ENCODE measurements at places on chromosomes 2 and 18. TPM values are rescaled to one million over a fixed set of nuclear protein-coding genes. Genes with fewer than 3 reads are reported as not detected.
A peak's percentile ranks its signal among the peaks of the same experiment; 100 is the strongest.

The IL36A gene
- total RNA-seq, result not detected

The ABCG8 gene
- total RNA-seq, result not detected

The KCNG2 gene
- total RNA-seq, result not detected

The UGT1A9 gene
- total RNA-seq, result not detected

The FBXO15 gene
- 0.79 TPM for total RNA-seq

The IL1A gene
- total RNA-seq, result not detected

The ANKRD30B gene
- 0.12 TPM for total RNA-seq

DNA sequence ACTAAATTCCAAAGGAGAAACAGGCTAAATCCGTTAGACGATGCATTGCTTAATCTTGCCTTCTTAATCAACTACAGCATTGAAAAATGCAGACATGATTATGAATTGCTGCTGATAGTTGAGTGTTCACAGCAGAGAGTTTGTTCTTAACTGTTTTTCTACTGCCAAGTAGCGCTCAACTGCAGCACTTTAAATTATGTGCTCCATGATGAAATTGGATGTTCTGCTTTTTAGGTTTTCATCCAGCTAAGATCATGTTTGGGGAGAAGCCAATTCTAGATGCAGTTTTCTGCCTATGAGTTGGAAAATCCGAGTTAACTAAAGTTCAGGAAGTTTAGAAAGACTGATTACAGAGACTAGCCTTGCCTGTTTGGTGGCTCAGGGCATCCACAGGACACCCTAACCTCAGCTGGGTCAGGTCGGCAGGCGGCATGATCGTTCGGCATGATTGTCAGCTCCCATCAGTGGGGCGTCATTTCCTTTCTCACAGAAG lies 119.4 kb upstream of the PIEZO2 start:
- H3K4me3 ChIP-seq, result no peak overlapping the region
- H3K4me1 ChIP-seq, result no peaks in the 10 kb centered on the region
- no peaks in the 10 kb centered on the region for H3K27me3 ChIP-seq
- DNase-seq, result no peak

- no peaks in the 10 kb centered on the region for H3K4me1 ChIP-seq
- no peak for DNase-seq
- no peak overlapping the region for H3K27ac ChIP-seq
- H3K36me3 ChIP-seq, result no peaks in the 10 kb centered on the region
- H3K27me3 ChIP-seq, result no peaks in the 10 kb centered on the region
Measured at GRCh38 chr18:46001074-46001473, 33.9 kb upstream of the EPG5 start.

- H3K27ac ChIP-seq, result no peak overlapping the region
- H3K4me3 ChIP-seq, result no peak overlapping the region
- H3K27me3 ChIP-seq, result no peaks in the 10 kb centered on the region
- DNase-seq, result no peak
- no peaks in the 10 kb centered on the region for H3K36me3 ChIP-seq
- peaks cover 7% of the 10 kb centered on the region for H3K4me1 ChIP-seq
Measured at GRCh38 chr2:240329778-240330177, 105.7 kb upstream of the GPC1 start.

DNA sequence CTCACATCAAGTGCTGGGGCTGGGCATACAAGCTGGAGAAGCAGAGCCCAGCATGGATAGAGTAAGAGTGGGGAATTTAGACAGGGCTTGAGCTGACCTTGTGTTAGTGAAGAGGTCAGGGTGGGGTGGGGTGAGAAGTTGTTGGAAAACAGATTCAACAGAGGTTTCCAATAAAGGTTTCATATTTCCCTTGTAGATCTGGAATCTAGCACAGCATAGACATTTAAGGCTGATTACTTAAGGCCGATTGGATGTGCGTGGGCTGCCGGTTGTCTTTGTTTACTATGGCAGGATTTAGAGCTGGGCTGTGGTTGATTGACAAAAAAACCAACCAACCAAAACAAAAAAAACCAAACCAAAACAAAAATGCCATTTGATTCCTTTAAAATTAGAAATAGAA lies 114.9 kb upstream of the SEC11C start:
- H3K36me3 ChIP-seq, result no peaks in the 10 kb centered on the region
- no peak for DNase-seq
- H3K4me3 ChIP-seq, result no peak overlapping the region
- no peak overlapping the region for H3K27ac ChIP-seq
- no peaks in the 10 kb centered on the region for H3K27me3 ChIP-seq
- H3K4me1 ChIP-seq, result no peaks in the 10 kb centered on the region

DNA sequence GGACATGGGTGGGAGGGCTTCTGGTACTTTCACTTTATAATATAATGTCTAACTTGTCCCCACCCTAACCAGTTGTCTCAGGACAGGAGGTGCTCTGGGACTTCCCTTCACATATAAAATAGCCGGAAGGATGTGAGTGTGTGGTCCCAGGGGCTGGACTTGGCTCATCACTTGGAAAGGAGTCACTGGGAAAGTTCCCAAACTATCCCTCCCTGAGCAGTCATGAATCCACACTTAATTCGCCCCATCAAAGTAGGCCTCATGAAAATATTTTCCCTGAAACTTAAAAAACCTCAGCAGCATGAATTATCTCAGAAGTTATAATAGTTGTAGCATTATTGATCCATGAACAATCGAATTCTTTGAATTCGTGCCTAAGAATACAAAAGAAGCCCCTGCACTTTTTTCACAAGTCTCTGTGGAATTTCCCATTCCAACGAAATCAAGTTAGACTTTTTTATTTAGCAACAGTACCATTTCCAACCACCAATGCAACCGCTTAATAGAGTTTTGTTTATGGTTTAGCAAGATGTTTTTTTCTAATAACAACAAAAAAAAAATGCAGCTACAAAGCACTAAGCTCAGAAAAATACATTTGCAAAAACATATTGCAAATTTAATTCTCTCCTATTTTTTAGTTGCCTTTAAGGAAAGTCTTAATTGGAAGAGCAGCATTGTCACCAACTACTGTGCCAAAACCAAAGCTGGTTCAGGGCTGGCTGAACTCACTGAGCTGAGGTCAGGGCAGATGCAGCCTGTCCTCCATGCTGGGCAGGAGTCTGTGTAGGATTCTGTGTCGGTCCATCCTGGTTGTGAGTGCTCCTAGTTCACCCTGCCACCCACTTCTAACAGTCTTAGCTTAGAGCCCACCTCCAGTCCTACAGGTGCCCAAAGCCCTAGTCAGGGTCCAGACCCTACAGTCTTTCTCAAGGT lies 68.8 kb upstream of the SPTBN1 start:
- H3K36me3 ChIP-seq, result no peaks in the 10 kb centered on the region
- H3K4me3 ChIP-seq, result no peak overlapping the region
- H3K4me1 ChIP-seq, result no peaks in the 10 kb centered on the region
- DNase-seq, result no peak
- no peaks in the 10 kb centered on the region for H3K27me3 ChIP-seq

GRCh38 chr18:44325903-44326635 lies 354.6 kb upstream of the SETBP1 start:
- H3K27ac ChIP-seq, result no peak overlapping the region
- H3K36me3 ChIP-seq, result no peaks in the 10 kb centered on the region
- DNase-seq, result no peak
- no peak overlapping the region for H3K4me3 ChIP-seq

GRCh38 chr2:177270531-177270930 lies 6.0 kb upstream of the NFE2L2 start:
- no peak overlapping the region for H3K4me3 ChIP-seq
- no peak for DNase-seq
- peaks cover 13% of the 10 kb centered on the region for H3K4me1 ChIP-seq
- H3K27me3 ChIP-seq, result no peaks in the 10 kb centered on the region
- no peak overlapping the region for H3K27ac ChIP-seq

DNA sequence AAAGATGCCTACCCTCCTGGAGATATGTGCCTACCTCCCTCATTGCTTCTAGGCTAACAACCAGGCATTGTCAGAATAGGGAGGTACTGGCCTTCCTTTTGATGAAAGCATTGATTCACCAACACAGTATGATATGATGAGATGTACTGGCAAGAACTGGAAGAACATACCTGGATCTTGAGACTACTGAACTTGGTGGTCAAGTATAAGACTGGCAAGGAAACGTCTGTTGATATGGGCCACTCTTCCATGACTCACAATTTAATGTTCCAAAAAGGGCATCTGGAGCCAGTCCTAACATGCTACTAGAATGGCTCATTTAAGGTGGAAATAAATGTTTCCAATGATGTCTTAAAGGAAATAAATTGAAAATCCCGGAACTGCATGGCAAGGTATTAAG lies 18.1 kb downstream of the DTNB start:
- DNase-seq, result no peak
- H3K36me3 ChIP-seq, result no peaks in the 10 kb centered on the region
- H3K4me3 ChIP-seq, result no peak overlapping the region
- peaks cover 5% of the 10 kb centered on the region for H3K4me1 ChIP-seq

- H3K4me3 ChIP-seq, result no peak overlapping the region
- H3K4me1 ChIP-seq, result no peaks in the 10 kb centered on the region
- no peak overlapping the region for H3K27ac ChIP-seq
Measured at GRCh38 chr18:24923138-24923537, 428.8 kb downstream of the ZNF521 start.

DNA sequence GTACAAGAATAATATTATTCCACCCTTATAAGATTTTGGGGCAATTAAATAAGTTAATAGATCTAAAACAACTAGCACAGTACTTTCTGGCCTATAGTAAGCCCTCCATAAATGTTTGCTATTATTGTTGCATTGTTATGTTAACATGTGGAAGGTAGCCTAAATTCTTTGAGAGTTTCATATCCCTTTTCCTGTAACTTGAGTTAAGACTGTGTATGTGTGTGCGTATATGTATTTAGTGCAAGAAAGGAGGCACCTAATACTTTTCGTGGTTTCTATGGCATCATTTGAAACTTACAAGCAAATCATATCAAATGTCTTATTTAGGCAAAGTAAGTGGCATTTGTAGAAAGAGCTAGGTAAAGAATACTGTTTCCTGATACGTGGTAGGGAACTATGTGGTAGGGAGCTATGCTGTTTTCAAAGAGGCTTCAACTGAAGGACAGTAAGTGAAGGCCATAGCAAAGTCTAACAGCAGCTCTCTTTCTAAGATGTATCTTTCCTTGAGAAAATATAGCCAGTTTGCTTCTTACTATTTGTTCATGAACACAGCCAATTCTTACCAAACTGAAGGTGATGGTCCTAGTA lies 36.8 kb upstream of the C2orf74 start:
- H3K4me1 ChIP-seq, result no peaks in the 10 kb centered on the region
- no peaks in the 10 kb centered on the region for H3K36me3 ChIP-seq
- H3K27ac ChIP-seq, result no peak overlapping the region
- no peak for DNase-seq
- no peak overlapping the region for H3K4me3 ChIP-seq

DNA sequence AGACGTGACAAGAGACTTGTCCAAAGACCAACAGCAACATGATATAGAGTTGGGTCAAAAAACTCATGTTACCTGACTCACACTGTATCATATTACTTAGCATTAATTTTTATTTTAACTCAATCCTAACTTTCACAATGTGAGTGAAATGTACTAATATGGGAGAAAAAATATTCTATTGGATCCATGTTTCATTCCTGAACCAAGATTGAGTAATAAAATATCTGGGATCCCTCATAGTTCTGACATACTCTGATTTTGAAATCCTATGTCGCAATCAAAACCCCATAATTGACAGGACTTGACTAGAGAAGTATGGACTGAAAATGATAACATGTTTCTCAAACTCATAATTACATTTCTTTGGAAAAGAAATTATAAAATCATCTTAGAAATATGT lies 190.4 kb downstream of the RIT2 start:
- DNase-seq, result no peak
- no peaks in the 10 kb centered on the region for H3K27me3 ChIP-seq
- no peaks in the 10 kb centered on the region for H3K36me3 ChIP-seq
- H3K4me3 ChIP-seq, result no peak overlapping the region
- H3K4me1 ChIP-seq, result no peaks in the 10 kb centered on the region

GRCh38 chr2:69594341-69594740 lies 49.2 kb downstream of the AAK1 start:
- no peak overlapping the region for H3K4me3 ChIP-seq
- H3K27ac ChIP-seq, result no peak overlapping the region
- H3K4me1 ChIP-seq, result no peaks in the 10 kb centered on the region
- DNase-seq, result no peak

- DNase-seq, result no peak
- no peak overlapping the region for H3K27ac ChIP-seq
- H3K4me3 ChIP-seq, result no peak overlapping the region
- no peaks in the 10 kb centered on the region for H3K36me3 ChIP-seq
Measured at GRCh38 chr2:147663153-147663961, 181.5 kb upstream of the ACVR2A start.

- H3K36me3 ChIP-seq, result no peaks in the 10 kb centered on the region
- H3K27me3 ChIP-seq, result no peaks in the 10 kb centered on the region
- no peak for DNase-seq
- H3K4me3 ChIP-seq, result no peak overlapping the region
Measured at GRCh38 chr18:54824761-54825160, 3.5 kb upstream of the RAB27B start.

DNA sequence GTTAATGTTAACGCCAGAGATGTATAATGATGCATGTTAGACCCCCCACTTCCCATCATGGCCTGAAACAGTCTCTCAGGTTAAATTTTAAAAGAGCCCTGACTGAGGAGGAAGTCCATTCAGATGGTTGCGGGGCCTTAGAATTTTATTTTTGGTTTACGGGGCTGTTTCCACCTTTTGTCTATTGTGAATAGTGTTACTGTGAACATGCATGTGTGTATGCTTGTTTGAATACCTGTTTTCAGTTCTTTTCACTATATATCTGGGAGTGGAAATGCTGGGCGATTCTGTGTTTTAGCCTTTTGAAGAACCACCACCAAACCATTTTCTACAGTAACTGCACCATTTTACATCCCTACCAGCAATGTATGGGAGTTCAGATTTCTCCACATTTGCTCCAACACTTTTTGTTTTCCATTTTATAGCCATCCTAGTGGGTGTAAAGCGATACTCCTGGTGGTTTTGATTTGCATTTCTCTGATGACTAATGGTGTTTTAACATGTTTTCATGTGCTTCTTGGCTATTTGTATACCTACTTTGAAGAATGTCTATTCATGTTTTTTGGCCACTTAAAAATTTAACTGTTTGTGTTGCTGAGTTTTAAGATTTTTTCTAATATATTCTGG lies 133.0 kb downstream of the MYO3B start:
- H3K4me3 ChIP-seq, result no peak overlapping the region

DNA sequence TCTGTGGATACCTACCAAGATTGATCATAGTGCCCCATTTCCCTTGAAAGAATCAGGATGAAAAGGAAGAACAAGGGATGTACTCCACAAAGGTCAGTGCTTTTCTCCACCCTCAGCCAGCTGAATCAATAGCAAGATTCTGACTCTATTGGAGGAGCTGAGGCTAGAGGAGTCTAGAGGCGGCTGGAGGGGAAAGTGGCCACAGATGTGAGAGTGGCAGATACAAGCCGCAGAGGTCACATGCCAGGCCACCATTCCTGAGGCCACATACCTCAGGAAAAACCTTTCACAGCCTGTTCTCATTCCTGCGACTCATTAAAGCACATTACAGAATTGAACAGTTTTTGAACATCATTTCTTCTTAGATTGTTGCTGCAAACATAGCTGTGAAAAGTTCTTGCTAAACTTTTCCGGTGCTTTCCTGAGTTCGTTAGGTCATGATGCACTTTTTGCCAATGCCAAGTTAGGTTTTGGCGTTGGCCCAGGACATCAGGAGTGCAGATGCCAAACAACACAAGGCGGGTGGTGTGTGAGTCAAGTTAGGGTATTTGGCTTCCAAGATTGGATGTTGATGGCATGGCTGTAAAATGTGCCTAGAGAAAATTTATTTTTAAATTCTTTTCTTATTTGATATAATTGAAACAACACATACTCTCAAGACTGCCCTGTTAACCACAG lies 160.7 kb upstream of the SP5 start:
- no peaks in the 10 kb centered on the region for H3K36me3 ChIP-seq
- no peaks in the 10 kb centered on the region for H3K27me3 ChIP-seq
- no peak overlapping the region for H3K4me3 ChIP-seq
- H3K27ac ChIP-seq, result no peak overlapping the region
- no peak for DNase-seq
- no peaks in the 10 kb centered on the region for H3K4me1 ChIP-seq

GRCh38 chr2:72367530-72368225 lies 220.0 kb upstream of the CYP26B1 start:
- no peak overlapping the region for H3K4me3 ChIP-seq
- no peaks in the 10 kb centered on the region for H3K36me3 ChIP-seq
- peak; percentile 21 for DNase-seq
- no peak overlapping the region for H3K27ac ChIP-seq
